ENCODE measurements at places on chromosomes 5 and 9.

DNA sequence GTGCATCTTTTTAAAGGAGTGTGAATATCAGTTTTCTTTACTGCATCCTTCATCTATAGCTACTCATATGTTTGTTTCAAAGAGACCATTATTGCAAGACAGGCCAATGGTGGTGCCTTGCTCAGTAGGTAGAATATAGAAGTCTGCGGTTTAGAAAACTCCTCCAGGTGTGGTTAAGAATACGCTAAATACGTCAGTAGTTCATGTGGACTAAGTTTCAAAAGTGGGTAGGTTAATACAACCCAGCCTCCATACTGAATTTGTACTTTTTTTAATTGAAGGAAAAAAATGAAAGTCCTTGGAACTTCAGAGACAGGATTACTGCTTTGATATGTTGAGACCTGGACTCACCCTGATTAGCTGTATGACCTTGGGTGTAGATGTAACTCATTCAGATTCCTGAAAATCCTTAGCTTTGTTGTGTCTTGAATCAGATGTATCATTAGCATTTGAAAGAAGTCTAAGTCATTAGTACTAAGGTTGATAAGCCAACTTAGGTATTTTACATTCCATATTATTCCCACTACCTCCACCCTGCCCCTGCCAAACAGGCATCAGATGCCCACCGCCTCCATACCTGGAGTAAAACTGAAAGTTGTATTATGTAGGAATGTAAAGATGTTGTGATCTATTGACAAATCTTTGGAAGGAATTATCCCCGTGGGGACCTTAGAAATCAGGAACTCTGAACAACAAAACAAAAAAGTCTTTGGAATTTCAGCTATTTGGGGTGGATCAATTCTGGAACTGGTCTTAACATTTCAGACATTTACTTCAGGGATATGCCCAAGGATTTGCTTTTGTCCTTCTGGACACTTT is 6.1 kb downstream of the BASP1 start:
- no peak for DNase-seq

DNA sequence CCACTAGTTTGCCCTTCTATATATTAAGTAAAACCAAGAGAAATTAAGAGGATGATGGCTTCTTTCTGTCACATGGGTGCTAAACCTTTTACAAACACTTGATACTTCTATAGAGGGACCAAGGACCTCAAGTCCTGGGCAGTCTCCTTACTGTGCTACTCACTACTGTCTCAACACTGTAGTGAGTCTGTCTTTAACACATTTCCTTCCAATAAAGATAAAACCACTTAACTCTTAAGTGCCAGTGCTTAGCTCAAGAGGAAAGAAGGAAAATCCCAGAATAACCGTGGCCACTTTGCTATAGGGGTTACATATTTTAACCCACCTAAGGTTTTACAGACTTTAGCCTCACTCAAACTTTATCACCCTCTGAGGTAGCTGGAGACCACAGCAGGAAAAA is 4.4 kb upstream of the GRPEL2 start:
- DNase-seq = no peak

DNA sequence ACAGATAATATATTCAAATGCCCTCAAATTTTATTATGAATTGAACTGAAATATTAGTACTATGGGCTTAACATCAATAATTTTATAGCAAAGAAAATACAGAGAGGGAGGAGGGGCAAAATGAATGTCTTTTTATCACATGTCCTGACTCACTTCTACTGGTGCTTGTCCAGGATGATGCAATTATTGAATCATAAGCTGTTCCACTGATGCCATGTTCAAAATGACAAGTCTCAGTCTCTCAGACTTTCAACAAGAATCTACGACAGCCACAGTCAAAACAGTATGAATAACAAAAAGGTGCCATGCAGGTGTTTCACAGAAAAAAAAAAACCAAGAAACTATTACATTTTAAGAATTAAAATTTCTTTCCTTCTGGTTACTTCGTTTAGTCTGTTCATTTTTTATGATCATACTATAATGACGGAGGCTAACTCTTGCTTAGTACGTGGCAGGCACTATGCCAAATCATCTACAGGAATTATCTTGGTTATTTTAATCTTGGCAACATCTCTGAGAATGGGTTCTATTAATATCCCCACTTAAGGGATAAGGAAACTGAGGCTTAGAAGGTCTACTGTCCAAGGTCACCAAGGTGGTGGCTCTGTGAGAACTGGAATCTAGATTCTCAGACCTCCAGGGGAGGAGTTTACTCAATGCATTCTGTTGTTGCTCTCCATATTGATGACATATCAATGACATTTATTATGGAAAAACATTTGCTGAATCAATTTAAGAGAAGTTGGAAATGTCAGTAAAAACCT is 61.5 kb downstream of the NR3C1 start:
- no peak for DNase-seq

DNA sequence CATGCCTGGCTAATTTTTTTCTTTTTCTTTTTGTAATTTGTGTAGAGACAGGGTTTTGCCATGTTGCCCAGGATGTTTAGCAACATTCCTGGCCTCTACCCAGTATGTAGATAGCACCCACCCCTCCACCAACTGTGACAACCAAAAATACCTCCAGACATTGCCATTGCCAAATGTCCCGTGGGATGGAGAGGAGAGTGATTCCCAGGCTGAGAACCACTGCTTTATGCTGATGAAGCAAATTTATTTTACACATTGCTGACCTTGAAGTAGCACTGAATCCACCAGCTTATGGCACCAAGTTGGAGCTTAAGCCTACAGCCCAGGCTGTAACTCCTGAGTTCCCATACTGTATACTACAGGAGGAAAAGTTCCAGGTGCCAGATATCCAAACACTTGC is 58.5 kb downstream of the GGTA1 start:
- no peak for DNase-seq

- no peak for DNase-seq
These were observed 421.9 kb downstream of the CDH10 start for GRCh38 chr5:24222876-24223275.

DNA sequence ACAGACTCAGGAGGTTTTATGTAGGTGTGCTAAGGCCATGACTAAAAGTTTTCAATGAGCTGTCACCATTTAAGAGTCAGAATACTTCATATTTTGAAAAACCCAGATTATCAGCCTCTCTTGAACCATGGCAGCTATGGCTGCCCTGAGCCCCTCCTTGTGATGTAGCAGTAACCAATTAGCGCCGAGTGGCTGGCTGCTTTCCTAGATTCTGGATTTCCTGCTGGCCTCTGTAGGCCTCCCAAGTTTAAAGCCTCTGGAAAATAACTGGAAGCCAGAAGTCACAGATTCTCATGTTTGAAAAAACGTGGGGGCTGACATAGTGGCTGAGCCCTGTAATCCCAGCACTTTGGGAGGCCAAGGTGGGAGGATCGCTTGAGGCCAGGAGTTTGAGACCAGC is 25.5 kb downstream of the DAB2IP start:
- DNase-seq = no peak

- no peak for DNase-seq
These were observed 148.5 kb downstream of the ISOC1 start for GRCh38 chr5:129243039-129243438.

GRCh38 chr5:126455264-126455663 is 32.1 kb downstream of the GRAMD2B start:
- DNase-seq = no peak

GRCh38 chr5:137681191-137681590 is 54.7 kb downstream of the KLHL3 start:
- no peak for DNase-seq

GRCh38 chr5:7869474-7870136 is 657 bp downstream of the MTRR start:
- no peak for DNase-seq

- DNase-seq = no peak
These were observed 64.9 kb downstream of the SERINC5 start for GRCh38 chr5:80190960-80191359.

- DNase-seq = no peak
These were observed 157.3 kb downstream of the KIAA0825 start for GRCh38 chr5:94461131-94461530.

GRCh38 chr5:126888175-126888574 is 111.2 kb downstream of the LMNB1 start:
- DNase-seq = no peak

DNA sequence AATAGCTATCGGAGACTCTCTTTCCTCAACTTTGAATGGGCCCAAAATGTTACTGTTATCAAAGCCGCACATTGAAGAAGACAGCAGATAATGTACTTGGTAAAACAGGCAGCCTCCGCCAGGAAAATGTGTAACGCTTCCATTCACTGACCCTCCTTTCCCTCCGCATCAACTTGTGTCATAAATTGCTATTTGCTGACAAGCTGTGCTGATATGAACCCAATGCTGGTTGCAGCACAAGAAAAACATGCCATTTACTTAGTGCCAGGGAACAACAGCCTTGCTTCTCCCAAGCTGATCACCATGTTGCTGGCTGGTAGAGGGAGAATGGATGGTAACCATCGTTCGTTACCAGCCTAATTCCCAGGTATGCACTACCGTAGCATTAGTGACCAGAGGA is 162.6 kb upstream of the PPP1R2B start:
- no peak for DNase-seq

- DNase-seq = no peak
These were observed 11.5 kb upstream of the PRRX2 start for GRCh38 chr9:129653823-129654553.

DNA sequence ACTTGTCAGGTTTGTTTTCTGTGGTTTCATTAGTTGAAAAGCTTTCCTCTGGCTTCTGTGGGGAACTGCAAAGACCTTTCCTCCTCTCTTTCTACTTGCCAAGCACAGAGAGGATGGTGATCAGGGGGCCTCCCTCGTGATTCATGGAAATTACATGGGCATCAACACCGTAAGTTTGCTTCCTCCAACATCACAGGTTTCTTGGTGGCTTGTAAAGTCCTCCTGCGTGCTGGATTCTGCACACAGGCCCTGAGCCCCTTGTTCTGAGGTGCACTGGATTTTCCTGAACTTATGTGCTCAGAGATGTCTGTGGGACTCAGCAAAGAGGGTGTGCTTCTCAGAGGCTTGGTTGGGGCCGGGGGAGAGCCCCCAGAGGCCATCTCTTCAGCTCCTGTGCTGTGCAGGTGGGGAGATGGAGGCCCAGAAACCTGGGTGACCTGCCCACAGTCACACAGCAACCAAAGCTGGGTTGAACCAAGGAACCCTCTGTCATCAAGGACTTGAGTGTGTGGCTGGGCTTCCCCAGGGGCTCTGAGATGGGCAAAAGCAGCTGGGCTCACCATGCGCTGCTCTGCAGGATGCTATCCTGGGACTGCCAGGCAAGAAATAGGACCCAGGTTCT is 36.5 kb downstream of the RGS3 start:
- DNase-seq = no peak

- DNase-seq = no peak
These were observed 10.4 kb downstream of the EPB41L4B start for GRCh38 chr9:109310486-109310901.

- DNase-seq = no peak
These were observed 247.0 kb downstream of the YTHDC2 start for GRCh38 chr5:113760486-113760885.

DNA sequence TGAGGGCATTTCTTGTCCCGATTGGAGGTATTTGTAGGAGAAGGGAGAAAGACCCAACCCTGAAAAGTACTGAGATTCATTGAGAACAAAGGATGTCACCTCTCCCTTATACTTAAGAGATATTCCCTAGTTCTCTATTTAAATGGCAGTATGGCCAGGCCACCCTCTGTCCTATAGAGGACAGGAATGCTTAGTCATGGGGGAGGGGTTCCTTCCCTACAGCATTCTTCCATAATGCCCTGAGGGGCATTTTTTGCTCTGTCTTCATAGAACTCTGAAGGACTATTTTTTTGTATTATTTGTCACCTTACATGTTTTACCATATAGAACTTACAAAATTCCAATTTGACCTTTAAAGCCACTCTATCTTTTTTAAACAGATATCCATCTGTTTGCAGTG is 176.3 kb downstream of the TMEM161B start:
- no peak for DNase-seq

DNA sequence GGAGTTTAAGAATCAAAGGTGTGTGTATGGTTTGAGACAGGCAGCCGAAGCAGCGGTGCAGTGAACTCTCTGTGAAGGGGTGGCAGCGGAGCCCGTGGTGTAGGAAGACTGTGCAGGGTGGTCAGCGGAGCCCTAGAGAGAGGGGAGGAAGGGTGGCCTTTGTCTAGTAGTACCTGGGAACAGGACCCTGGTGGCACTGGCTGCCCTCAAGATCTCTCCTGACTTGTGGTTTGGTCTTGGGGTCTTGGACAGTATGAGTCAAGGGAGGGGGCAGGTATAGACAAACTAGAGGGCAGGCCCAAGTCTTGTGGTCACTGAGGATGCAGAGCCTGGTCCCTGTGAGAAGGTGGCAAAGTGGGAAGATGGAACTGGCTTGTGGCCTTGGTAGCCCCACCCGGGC is 7.1 kb upstream of the NKX2-5 start:
- DNase-seq = no peak

GRCh38 chr5:16819522-16820167 is 116.4 kb downstream of the MYO10 start:
- no peak for DNase-seq

GRCh38 chr9:130219661-130220096 is 45.9 kb upstream of the HMCN2 start:
- no peak for DNase-seq

DNA sequence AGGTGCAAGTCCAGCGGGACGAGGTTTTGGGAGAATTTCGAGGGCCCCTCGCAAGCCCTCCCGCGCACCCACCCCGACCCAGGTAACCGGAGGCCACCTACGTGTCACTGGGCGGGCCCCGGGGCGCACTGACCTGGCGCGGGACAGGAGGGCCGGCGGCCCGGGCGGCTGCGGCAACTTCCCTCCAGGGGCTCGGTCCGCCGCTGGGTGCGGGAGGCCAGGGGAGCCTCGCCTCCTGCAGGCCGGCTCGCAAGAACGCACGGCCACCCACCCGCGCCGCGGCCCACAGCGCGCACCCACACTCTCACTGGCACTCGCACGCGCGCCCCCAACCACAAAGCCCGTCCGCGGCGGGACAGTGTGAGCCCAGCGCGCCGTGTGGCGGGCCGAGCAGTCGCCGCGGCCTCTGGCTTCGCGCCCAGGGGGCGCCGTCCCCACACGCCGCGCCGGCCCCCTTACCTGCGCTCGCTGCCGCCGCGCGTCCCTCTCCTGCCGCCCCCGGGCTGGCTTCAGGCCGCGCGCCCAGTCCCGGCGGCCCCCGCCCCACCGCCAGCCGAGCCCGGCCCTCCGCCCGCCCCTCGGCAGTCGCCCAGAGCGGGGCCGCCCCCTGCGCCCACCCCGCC is 451 bp downstream of the LPAR1 start:
- DNase-seq = no peak

DNA sequence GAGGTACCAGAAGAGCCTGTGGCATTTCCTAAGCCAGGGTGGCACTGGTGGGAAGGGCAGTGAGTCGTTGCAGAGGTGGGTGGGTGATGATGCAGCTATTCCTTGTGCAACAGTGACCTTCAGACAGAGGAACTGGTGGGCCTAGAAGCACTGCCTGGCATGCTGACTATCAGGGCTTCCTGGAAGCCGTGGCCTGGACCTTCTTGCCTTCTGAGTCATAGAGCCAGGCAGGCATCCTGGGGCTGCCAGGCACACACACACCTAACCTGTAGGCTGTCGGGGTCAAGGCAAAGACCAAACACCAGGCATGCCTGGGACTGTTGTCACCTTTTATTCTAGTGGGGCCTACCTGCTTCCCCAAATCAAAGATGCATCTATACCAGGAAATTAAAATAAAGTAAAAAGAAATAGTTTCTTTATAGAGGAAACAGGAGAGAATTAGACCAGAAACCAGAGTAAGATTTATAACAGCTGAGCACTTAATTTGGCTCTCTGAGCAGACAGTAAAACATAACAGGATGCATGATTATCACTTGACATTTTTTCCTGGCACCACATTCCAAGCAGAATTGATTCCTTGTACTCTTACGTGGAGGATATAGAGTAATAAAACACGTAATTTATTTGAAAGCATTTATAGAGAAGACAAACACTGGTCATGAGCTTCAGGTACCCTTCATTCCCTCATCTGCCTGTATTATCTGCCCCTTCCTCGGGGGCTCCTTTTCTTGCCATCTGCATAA is 25.1 kb downstream of the NANS start:
- DNase-seq = peak; percentile 56

All from stimulated activated CD4-positive, alpha-beta T cell treated with anti-CD3 and anti-CD28 coated beads, TNF-alpha, amount 100 ng/mL, for 48 hours (primary cell).